ENCODE measurements at places on chromosomes 1 and 21.

GRCh38 chr1:177703888-177704446 is 265.9 kb downstream of the SEC16B start:
- DNase-seq = no peak

- peak; percentile 32 for DNase-seq
Measured at GRCh38 chr21:37751268-37751975, 164.8 kb downstream of the KCNJ6 start.

GRCh38 chr1:29521811-29522580 is 285.7 kb downstream of the PTPRU start:
- no peak for DNase-seq

- DNase-seq = no peak
Measured at GRCh38 chr1:167839009-167839408, 74.9 kb downstream of the ADCY10 start.

GRCh38 chr1:216812966-216813365 is 89.7 kb upstream of the ESRRG start:
- DNase-seq = no peak

GRCh38 chr1:193694741-193695140 is 508.3 kb upstream of the B3GALT2 start:
- DNase-seq = no peak

GRCh38 chr21:36704958-36705678 is 6.2 kb downstream of the SIM2 start:
- DNase-seq = peak; percentile 40

DNA sequence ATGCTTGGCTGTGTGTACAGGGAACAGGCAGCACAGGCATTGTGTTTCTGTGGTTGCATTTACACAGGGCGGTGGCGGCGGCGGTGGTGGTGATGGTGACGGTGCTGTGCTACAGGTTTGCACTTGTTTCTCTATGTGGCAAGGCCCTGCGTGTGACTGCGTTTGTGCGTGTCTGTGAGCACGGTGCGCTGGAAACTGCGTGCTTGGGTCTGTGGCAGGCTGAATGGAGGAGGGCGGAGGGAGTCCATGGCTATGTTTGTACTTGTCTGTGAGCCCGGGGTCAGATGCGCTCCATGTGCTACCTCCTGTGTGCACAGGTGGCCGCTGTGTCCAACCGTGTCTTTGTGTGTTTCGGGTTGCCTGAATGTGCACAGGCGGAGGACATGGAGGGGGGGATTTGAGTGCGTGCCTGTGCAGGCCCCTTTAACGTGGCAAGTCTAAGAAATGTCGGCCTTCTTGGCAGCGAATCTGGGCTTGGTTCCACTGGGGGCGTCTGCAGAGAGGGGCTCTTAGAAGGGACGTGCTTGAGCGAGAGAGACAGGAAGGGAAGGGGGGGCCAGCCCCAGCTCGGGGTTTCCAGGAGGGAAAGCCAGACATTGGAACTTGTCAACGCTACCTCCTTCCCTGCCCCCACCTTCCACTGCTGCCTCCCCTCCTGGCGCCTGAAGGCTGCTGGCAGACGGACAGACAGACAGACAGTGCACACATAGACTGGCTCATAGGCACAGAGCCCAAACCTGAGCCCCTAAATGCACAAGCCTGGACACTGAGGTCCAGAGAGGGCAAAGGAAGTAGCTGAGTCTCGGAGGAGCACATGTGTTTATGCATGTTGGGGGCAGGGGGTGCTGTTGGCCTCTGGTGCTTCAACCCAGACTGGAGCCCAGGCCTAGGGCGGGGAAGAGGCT is 32.7 kb upstream of the WASF2 start:
- DNase-seq = no peak

- peak; percentile 66 for DNase-seq
Measured at GRCh38 chr1:231626951-231627614, 493 bp downstream of the DISC1 start.

DNA sequence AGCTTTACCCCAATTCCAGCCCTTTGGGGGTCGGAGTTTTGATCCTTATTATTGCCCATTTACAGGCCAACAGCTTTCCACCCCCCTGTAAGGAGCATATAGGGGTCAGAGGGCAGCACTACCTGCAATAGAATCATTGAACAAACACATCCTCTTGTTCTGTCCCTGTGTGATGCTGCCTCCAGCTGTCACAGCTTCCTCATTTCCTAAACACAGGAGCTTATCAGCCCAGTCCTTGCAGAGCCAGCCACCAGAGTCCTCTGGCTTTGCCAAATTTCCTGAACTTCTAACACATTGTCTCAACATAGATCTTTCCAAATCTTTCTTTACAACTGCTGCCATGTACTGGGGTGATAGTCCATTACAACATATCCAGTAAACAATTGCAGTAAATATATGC is 32.8 kb upstream of the PTBP2 start:
- DNase-seq = no peak

DNA sequence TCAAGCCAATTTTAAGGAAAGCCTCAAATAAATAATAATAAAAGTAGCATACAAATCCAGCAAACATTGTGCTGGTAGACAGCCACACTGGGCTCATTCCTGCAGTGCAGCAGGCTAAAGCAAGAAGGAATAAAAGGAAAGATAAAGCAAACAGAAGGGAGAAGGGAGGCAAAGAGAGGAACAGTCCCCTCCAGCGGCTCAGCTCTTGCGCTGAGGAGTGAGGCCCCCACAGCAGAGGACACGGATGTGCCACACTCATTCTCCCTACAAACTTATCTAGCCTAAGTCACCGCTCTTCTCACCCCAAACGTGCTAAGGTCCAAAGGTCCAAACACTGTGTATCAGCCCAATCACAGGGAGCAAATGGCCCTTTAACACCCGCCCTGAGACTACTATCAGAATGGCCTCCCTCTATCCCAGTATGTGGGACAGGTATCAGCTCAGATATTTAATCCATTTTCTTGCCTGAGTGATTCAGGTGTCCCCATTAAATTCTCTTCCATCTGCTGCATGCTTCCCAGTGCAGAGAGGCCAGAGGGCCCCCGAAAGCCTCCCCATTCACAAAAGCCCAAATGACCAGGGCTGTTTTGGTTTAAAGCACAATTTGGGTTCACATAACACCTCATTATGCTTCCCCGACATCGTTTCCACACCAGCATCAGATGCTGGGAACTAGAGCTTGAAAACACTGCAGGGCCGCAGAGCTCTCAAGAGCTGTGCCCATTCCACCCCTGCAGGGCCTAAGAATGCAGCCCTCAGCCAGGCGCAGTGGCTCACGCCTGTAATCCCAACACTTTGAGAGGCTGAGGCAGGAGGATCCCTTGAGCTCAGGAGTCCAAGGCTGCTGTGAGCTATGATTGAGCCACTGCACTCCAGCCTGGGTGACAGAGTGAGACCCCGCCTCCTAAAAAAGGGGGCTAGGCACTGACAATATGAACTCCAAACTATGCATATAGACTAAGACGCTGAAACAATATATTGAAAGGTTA is 17.8 kb downstream of the CAPZB start:
- DNase-seq = no peak

- DNase-seq = no peak
Measured at GRCh38 chr1:180909462-180909976, 3.2 kb upstream of the KIAA1614 start.

- DNase-seq = no peak
Measured at GRCh38 chr1:153534925-153535241, 908 bp downstream of the S100A6 start.

- no peak for DNase-seq
Measured at GRCh38 chr1:36143424-36143823, 5.9 kb downstream of the TRAPPC3 start.

DNA sequence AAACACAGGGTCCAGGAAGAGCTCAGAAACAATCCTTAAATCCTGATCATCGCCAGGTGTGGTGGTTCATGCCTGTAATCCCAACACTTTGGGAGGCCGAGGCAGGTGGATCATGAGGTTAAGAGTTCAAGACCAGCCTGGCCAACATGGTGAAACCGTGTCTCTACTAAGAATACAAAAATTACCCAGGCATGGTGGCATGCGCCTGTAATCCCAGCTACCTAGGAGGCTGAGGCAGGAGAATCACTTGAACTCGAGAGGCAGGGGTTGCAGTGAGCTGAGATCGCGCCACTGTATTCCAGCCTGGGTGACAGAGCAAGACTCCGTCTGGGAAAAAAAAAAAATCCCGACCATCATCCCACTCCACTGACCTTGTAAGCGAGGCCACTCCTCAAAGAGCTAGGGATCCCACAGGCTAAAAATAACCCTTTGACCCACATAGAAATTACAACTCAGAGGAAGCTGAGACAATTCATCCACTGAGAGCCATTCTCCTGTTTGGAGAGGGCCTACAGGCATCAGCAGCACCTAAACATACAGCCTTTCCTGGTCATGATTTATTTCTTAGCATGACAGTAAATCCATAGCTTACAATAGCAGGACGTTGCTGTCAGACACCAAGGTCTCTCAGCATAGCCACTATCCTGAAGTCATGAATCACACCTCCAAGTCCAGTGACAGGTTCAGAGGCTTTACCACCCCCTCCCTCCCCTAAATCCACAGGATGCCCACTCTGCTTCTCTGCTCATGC is 66.7 kb downstream of the TGFBR3 start:
- DNase-seq = no peak

- no peak for DNase-seq
Measured at GRCh38 chr1:19326748-19327065, 14.6 kb downstream of the SLC66A1 start.

DNA sequence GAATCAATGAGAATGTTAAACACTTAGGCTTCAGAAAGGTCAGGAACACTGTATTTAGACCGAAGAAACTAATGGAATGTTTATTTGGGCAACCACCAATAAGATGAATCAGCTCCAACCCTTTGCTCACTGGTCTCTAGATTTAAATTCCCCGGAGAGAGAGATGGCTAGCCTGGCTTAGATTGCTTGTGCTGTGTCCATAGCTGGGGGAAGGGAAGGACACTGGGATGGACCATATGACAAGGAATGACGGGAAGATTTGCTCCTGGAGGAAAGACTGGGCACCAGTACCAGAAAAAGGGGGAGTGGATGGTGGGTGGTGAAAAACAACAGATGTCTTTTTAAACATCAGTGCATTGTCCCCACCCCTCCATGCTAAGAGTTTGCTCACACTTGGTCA is 426.6 kb downstream of the DUSP10 start:
- peak; percentile 35 for DNase-seq

- DNase-seq = peak; percentile 52
Measured at GRCh38 chr1:43994794-43995790, 3.7 kb downstream of the CCDC24 start.

- no peak for DNase-seq
Measured at GRCh38 chr1:33222381-33222780, 33.9 kb upstream of the ZNF362 start.

GRCh38 chr1:166017395-166017794 is 149.4 kb downstream of the FAM78B start:
- DNase-seq = no peak

GRCh38 chr1:222136869-222137268 is 395.0 kb upstream of the DUSP10 start:
- DNase-seq = no peak

DNA sequence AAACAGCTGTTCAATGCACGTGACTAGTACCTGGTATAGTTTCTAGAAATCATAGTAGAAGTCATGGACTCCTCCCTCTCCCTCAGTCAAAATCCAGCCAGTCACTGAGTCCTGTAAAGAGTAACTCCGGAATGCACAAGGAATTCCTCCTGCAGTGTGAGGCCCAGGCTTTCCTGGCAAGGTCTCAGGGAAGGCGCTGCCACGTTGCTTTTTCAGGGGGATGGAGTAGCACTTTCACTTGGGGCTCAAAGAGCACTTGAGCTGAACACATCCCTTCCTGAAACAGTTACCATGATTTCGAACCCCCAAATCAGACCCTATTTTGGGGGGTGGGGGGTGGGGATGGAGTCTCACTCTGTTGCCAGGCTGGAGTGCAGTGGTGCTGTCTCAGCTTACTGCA is 26.4 kb upstream of the LRRC8D start:
- no peak for DNase-seq

DNA sequence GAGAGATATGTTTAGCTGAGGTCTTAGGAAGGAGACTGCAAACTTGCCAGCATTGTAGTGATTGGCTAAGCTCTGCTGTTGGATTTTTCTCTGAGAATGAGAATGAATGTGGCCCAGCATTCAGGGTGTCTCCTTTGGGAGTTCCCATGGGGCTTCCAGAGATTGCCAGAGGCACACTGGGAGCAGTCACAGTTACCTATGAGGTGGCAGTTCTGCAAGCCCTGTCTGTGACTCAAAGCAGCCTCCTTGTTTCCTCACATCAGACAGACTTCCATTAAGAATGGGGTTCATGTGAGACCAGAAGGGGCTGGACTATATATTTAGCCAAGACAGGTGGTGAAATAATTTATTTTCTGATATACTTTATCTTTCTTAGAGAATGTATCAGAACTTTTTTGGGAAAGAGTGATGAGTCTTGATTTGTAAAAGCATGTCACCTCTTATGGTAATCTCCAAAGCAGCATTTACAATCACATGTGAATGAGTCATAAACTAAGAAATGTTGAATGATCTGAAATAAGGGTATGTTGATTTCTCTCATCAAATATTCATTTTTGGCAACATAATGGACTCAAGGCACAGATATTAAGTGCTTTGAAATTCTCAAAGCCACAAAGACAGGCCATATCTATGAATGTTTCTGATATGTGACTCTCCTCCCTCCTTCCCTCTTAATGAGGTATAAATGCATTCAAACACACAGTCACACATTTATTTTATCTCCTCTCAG is 9.5 kb upstream of the SLC19A2 start:
- DNase-seq = no peak

- DNase-seq = peak; percentile 41
Measured at GRCh38 chr1:145782272-145783099, 41.4 kb downstream of the RNF115 start.

DNA sequence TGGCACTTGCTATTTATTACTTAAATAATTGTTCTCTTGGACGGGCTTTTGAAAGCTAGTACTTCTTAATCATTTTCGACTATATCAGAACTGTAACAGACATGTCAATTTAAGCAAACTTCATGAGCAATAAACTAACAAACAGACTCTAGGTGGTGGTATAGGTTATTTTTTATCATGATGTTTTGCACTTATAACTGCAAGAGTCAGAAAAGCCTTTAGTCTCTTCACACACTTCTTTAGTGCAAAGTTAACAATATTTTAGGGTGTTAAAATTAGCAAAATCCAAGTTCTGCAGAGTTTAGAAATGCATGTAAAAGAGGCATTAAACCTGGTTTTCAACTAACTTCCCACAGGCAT is 2.2 kb downstream of the NRIP1 start:
- no peak for DNase-seq

DNA sequence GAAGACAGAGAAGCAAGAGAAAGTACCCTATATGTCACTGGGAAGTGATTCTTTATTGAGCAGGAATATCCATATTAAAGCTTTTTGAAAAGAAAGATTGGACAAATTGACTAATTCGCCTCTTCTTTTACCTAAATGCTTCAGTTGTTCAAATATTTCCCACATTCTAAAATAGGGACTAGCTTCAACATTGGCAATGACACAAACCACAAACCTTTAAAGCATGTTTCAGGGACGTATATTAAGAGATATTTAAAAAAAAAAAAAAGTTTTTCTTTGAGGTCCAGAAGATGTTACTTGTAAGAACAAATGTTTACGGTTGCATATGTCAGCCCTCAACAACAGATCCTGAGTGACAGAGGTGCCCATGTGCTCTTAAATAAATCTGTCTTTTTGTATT is 235.0 kb upstream of the NFIA start:
- DNase-seq = no peak

All from hepatic stellate cell (primary cell).